Cerebellar nuclear complex (tissue), 1 donor: ENCODE measurements at places on chromosomes 1 and 21.

DNA sequence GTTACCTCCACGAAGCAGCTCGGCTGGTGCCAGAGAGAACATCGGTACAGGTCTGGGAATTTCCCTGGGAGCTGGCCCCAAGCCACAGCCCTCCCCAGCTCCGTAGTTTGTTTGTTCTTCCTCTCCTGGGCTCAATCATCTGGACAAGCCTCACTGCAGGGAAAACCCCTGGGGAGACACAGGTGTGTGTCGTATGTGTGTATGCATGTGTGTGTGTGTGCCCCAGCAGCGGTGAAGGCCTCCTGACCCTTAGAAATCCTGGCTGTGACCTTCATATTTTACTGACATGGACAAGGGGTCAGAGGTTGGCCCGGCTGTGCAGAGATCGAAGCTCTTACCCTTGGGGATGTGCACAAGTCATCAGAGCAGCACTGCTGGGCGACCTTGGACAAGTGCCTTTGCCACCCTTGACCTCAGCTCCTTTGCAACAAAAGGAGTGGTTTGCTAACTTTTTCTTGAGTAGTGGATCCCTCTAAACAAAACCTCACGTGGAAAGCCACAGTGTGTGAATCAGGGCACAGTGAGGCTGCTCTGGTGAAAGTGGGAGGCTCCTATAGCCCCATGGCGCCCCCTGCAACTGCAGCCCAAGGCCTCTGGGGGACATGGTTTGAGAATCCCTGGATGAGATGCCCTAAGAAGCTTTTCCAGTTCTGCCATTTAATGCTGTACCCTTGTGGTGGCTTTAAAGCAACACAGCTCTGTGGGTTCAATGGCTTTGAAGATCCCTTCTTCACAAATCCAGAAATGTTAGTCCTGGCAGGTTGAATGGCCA lies 12.3 kb upstream of the IL22RA1 start:
- DNase-seq, result no peak

DNA sequence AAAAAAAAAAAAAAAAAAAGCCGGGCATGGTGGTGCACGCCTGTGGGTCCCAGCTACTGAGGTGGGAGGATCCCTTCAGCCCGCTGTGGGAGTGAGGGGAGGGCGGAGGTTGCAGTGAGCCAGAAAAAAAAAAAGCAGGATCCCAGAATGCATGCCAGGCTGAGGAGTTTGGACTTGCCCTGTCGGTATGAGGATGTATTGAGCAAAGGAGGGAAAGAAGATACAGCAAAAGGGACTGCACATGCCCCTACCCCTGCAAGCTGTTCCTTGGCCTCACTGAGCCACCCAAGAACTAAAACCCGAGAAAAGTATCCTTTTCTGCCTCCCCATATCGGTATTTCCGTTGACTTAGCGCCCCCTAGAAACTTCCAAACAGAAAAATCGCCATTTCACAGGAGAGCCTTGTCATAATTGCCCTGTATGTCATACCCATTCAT lies 1.3 kb upstream of the GPATCH4 start:
- no peak for DNase-seq

- DNase-seq, result no peak
These were observed 10.8 kb downstream of the MYOM3 start for GRCh38 chr1:24100945-24101737.

DNA sequence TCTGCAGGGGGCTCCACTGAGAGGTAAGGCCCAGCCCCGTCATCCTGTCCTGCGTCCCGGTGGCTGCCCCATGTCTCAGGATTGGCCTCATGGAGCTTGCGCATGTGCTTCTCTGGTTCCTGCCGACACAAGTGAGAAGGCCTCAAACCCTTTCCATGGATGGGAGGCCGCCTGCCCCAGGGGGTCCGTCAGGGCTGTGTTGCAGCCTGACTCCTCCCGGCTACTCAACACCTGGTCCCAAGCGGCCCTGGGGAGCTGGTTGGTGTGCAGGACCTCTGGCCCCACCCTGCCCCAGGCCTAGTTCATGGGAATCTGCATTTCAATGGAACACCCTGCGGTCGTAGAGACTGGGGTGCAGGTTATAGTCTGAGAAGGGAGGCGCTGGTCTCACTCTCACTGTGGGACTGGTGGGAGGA lies 21.1 kb upstream of the PDE9A start:
- no peak for DNase-seq

GRCh38 chr1:47849591-47850261 lies 147.5 kb downstream of the TRABD2B start:
- no peak for DNase-seq

GRCh38 chr1:225342695-225343094 lies 85.1 kb downstream of the LBR start:
- no peak for DNase-seq

GRCh38 chr1:197170538-197170937 lies 24.1 kb upstream of the ASPM start:
- no peak for DNase-seq

DNA sequence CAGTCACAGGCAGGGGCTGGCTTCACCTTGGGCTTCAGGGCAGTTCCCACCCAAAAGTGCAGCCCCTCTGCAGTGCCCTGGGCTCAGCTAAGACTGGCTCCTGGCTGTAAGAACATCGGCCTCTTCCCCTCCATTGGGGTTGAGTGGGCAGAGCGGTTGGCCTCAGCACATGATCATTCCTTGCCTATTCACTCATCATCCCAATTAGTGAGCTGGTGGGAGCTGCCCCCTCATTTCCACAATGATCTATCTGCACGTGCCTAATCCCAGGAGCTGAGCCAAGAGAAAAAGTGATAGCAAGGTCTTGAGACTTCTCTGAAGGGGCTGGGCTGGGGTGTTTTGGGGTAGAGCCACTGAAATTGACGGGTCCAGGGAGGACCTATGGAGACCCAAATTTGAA lies 133.6 kb downstream of the SYF2 start:
- no peak for DNase-seq
